ENCODE measurements at places on chromosomes 16 and 17. TPM values are rescaled to one million over a fixed set of nuclear protein-coding genes. Genes with fewer than 3 reads are reported as not detected.

The CBFA2T3 gene
- not detected for total RNA-seq

The NT5M gene
- total RNA-seq, result 3.5 TPM

The KRT32 gene
- total RNA-seq, result not detected

The TPPP3 gene
- 2.7 TPM for total RNA-seq

The NAE1 gene
- total RNA-seq, result 47.8 TPM

The CRHR1 gene
- not detected for total RNA-seq

The TGFB1I1 gene
- total RNA-seq, result 221 TPM

Measured in chondrocyte (in vitro differentiated cells).